Endothelial cell of coronary artery (primary cell): ENCODE measurements at places on chromosomes 6 and 20. TPM values are rescaled to one million over a fixed set of nuclear protein-coding genes. Genes with fewer than 3 reads are reported as not detected.

ABT1 gene
- 17.5 and 21.9 TPM in 2 replicates for total RNA-seq

HLA-DRB5 gene
- total RNA-seq: 0.09 and 0.19 TPM in 2 replicates

ZNF391 gene
- 0.54 and 0.66 TPM in 2 replicates for total RNA-seq

CPNE5 gene
- 11.8 and 15.2 TPM in 2 replicates for total RNA-seq

SLC44A4 gene
- total RNA-seq: under 0.01 TPM in 1 of 2 replicates, not detected in the other

SCRT2 gene
- total RNA-seq: not detected in 2 replicates

EDN3 gene
- not detected in 2 replicates for total RNA-seq

HLA-DQB2 gene
- total RNA-seq: not detected in 2 replicates

SALL4 gene
- under 0.01 TPM in 2 replicates for total RNA-seq

NRSN1 gene
- total RNA-seq: not detected in 2 replicates

MEP1A gene
- total RNA-seq: not detected in 2 replicates

LTB gene
- total RNA-seq: 2.1 and 2.3 TPM in 2 replicates

IL20RA gene
- total RNA-seq: not detected in 2 replicates

C6orf52 gene
- total RNA-seq: not detected in 2 replicates

CGAS gene
- 4.6 and 5.7 TPM in 2 replicates for total RNA-seq

NHLRC1 gene
- 0.99 and 1.4 TPM in 2 replicates for total RNA-seq

SNAP25 gene
- not detected in 2 replicates for total RNA-seq

OXT gene
- total RNA-seq: not detected in 2 replicates

ZSCAN31 gene
- total RNA-seq: 13.4 and 17.3 TPM in 2 replicates

ZC3H12D gene
- under 0.01 TPM in 2 replicates for total RNA-seq

MRPL18 gene
- total RNA-seq: 64.9 and 89.7 TPM in 2 replicates

PSORS1C1 gene
- 4.8 and 11.9 TPM in 2 replicates for total RNA-seq

TTK gene
- 7.6 and 17.1 TPM in 2 replicates for total RNA-seq

FKBP1C gene
- 0.28 and 1.6 TPM in 2 replicates for total RNA-seq

C6orf163 gene
- 2.1 TPM in 2 replicates for total RNA-seq

SLC18B1 gene
- total RNA-seq: 6.1 and 10.1 TPM in 2 replicates

NEU1 gene
- total RNA-seq: 38.6 and 40.2 TPM in 2 replicates

MOG gene
- total RNA-seq: not detected in 2 replicates

PIM1 gene
- total RNA-seq: 1.4 and 3.6 TPM in 2 replicates

THBD gene
- total RNA-seq: 28.0 and 36.6 TPM in 2 replicates

DACT2 gene
- not detected in 2 replicates for total RNA-seq

PSMB8 gene
- 46.6 and 69.2 TPM in 2 replicates for total RNA-seq

SLC22A16 gene
- total RNA-seq: not detected in 2 replicates

C6orf47 gene
- 18.3 and 21.0 TPM in 2 replicates for total RNA-seq

CFAP61 gene
- not detected in 2 replicates for total RNA-seq

RFX6 gene
- not detected in 2 replicates for total RNA-seq

BYSL gene
- total RNA-seq: 33.1 and 41.8 TPM in 2 replicates
